ENCODE measurements at places on chromosomes 16 and 17.

- DNase-seq, result no peak
Observed at GRCh38 chr16:49335828-49336227, 37.8 kb upstream of the C16orf78 start.

- DNase-seq, result peak; percentile 53
Observed at GRCh38 chr16:87636050-87636684, 33.9 kb downstream of the JPH3 start.

GRCh38 chr17:77356690-77357201 is 216.0 kb downstream of the SEC14L1 start:
- no peak for DNase-seq

GRCh38 chr17:34499576-34499975 is 79.8 kb upstream of the TMEM132E start:
- DNase-seq, result no peak

- no peak for DNase-seq
Observed at GRCh38 chr16:54175552-54176375, 110.8 kb downstream of the IRX3 start.

- DNase-seq, result no peak
Observed at GRCh38 chr16:51523400-51523799, 372.3 kb upstream of the SALL1 start.

DNA sequence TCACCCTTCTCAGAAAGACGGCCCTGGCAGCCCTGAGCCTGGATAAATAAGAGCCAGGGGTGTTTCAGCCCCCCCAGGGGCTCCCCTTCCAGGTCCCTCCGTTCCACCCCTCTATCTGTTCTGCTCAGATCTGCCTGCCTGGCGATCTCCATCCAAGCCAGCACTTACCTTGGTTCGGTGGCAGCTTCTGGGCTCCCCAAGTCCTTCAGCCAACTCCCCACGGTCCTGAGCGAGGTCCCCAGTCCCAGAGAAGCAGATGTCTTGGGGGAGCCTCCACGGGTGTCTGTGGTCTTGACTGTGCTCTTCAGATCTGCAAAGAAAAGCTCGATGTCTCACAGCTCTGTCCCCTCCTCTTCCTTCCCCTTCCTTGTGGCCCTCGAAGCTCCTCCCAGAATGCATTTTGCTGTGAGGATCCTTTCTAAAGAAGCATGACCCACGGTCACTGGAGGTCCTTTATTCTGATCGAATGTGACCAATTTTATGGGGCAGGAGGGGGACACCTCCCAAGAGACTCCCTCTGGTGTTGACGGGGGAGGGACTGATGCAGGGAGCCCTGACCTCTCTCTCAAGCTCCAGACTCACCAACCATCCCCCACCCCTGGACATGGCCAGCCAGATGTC is at the start of gene PIK3R6:
Gene PIK3R6 (minus strand): TSS at position 314 of the 621 bp plus-strand sequence. CDS start 17,880 bp downstream, outside the sequence.
- DNase-seq, result no peak

DNA sequence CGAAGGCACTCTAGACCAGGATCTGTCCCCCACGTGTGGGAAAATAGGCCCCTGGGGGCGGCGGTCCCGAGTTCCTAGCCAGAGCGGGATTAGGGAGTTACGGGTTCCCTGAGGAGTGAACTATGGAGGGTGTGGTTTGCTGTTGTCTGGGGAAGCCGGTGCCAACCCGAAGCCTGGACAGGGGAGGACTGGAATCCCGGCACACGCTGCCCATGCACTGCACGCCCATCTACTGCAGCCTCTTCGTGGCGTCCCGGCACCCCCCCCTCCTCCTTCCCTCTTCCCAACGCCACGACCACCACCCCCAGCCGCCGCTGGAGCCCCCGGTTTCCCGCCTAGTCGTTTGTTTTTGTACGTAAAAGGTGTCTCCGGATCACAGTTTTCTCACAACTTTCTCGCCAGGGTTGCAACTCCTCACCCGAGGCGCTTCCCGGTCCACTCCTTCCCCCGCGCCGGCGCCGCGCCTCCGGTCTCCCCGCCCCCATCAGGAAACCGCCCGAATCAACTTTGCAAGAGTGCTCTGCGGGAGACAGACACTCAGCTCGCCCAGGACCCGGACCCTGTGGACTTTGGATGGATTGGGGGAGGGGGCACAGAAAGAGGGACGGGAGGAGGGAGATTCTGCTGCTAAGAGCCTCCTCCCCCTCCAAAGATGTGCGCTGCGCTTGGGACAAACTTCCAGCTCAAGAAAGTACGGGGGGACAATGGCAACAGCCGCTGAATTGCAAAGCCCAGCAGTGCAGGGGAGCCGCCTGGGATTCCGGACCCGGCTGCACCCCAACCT is 1.4 kb upstream of the LHX1 start:
- no peak for DNase-seq

GRCh38 chr16:10402975-10403374 is 17.1 kb downstream of the ATF7IP2 start:
- no peak for DNase-seq

- peak; percentile 26 for DNase-seq
Observed at GRCh38 chr17:19338031-19338990, 24.2 kb downstream of the B9D1 start.

DNA sequence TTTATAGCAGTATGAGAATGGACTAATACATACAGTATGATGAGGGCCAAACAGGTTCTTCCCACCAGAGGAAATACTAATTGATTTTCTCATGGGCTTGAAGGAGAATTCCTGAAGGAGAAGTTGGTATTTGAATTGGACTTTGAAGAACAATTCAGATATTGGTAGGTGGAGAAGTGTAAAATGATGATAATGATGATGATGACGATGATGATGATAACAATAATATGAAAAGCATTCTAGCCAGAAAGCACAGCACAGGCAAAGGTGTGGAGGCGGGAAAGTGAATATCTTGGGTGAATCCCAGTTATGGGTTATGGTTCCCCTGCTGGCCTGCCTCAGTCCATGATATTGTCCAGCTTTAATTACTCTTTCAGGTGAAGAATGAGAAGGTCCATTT is 562.4 kb upstream of the SALL1 start:
- no peak for DNase-seq

- DNase-seq, result no peak
Observed at GRCh38 chr17:48456589-48456988, 26.6 kb upstream of the SKAP1 start.

DNA sequence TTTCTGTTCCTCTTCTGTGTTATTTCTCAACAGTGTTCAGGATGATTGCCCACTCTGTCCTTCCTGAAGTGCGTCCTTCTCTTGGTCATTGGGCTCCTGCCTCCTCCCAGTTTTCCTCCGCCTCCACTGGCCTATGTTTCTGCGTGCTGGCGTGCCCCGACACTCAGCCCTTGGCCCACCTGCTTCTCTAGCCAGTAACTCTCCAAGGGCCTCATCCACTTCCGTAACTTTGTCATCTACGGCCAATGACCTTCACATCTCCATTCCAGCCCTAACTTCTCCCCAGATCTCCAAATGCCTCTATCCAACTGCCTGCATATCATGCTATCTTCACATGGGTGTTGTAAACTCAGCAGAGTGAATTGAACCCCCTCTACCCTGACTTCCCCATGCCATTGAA is 39.6 kb upstream of the RPL38 start:
- no peak for DNase-seq

- no peak for DNase-seq
Observed at GRCh38 chr16:27646806-27647205, 96.9 kb downstream of the KATNIP start.

- no peak for DNase-seq
Observed at GRCh38 chr17:32586666-32587065, 99.9 kb downstream of the CDK5R1 start.

DNA sequence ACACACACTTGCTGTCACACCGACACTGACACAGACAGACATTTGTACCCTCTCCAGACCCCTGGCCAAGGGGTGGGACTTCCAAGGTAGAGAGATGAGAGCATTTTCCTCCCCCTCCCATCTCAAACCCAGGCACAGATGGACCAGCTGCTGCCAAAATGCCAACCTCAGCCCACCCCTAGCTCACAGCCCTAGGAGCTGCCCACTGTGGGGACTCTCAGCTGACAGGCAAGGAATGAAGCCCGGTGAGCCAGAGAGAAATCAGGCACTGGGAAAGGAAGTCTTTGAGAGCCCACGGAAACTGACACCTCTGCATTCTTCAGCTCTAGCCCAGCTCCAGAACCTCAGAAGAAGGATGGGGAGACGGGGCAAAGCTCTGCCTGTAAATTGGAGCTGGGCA is 2.8 kb downstream of the ETV4 start:
- DNase-seq, result no peak

DNA sequence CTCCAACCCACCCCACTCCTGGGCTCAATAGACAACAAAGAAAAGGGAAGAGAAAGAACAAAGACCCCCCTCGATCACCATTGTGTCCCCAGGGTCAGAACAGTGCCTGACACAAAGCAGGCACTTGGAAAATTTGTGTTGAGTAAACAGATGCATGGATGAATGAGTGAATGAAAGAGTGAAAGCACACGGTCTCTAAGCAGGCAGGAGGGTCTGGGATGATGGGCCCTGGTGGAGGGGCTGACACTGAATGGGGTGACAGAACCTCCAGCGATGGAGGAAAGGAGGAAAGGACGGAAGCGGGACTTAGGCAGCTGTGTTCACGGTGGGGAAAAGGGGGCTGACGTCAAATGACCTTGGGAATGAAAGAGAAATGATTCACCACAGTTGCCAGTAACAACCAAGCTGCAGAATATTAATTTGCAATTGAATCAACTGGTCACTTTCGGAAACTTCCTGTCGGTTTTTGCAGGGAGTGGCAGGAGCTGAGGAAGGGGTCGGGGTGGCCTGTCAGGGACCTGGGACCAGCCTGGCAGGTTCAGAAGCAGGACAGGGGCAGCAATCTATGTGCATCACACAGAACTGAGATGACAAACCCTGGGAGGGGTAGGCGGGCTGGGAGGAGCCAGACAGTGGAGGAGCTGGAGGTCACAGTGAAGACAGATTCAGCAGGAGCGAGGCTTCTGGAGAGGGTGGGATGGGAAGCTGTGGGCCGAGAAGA is 6.7 kb upstream of the GAST start:
- DNase-seq, result no peak

DNA sequence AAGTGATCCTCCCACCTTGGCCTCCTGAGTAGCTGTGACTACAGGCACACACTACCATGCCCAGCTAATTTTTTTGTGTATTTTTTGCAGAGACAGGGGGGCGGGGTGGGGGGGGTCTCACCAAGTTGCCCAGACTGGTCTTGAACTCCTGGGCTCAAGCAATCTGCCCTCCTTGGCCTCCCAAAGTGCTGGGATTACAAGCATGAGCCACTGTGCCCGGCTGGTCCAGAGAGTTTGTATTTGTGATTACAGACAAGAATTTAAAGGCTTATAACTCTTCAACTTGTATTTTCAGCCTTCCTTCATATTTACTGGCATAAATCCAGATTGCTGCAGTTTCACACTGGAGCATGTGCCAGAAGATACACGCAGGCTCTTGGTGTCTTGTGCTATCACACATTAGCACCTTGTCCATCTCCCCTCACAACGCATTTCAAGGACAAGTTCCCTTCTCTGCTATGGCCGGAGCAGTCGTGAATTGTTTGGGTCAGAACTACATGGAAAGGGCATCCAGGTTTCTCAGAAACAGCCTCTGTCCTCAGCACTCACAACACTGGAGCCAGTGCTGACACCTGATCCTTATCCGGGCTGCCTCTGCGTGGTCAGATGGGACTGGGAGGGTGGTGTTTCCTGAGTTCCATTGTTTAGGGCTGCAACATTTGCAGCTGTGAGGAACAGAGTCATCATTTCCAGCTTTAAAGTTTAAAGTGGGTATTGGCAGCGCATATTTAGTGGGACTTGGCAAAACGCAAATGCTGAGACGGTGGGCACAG is 28.1 kb downstream of the WSCD1 start:
- peak; percentile 51 for DNase-seq

- no peak for DNase-seq
Observed at GRCh38 chr17:74527081-74527480, 4.2 kb downstream of the CD300LB start.

DNA sequence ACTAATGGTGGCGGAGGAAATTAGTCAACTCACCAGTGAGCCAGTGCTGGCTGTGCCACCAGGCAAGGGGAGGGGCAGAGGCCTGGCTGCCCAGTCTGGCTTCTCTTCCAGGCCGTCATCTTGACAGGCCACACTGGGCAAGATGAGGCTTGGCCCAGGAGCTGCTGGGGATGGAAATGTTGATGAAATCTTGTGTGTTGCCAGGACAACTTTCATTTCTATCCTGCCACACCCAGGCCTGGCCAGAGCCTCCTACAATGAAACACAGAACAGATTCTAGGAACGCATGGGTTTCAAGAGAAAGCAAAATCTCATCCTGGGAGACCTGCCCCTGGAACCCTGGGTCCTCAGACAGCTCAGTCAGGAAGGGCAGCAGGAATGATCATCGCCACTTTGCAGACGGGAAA is 9.3 kb downstream of the HEXIM2 start:
- DNase-seq, result no peak

GRCh38 chr17:19716108-19717030 is at the start of gene SLC47A2:
Gene SLC47A2, minus strand, starts transcription at chr17:19716584. Its CDS starts 29 bp downstream, at chr17:19716555.
- no peak for DNase-seq

DNA sequence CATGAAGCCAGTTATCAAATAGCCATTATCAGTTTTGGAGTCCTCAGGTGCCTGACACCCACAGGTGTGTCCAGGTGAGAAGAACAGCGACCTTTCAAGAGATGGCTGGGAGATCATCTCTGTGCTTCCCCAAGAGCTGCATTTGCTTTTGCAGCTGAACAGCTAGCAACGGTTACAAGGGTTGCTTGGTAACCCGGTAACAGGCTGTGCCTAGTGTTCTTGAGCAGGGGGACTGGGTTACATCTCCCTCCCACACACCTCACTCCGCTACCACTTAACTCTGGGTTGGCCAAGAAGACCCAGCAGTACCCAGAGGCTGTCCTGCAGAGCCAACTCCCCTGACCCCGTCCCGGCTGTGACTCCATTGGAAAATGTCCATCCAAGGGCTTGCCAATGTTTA is 147.0 kb downstream of the SLC39A11 start:
- no peak for DNase-seq

DNA sequence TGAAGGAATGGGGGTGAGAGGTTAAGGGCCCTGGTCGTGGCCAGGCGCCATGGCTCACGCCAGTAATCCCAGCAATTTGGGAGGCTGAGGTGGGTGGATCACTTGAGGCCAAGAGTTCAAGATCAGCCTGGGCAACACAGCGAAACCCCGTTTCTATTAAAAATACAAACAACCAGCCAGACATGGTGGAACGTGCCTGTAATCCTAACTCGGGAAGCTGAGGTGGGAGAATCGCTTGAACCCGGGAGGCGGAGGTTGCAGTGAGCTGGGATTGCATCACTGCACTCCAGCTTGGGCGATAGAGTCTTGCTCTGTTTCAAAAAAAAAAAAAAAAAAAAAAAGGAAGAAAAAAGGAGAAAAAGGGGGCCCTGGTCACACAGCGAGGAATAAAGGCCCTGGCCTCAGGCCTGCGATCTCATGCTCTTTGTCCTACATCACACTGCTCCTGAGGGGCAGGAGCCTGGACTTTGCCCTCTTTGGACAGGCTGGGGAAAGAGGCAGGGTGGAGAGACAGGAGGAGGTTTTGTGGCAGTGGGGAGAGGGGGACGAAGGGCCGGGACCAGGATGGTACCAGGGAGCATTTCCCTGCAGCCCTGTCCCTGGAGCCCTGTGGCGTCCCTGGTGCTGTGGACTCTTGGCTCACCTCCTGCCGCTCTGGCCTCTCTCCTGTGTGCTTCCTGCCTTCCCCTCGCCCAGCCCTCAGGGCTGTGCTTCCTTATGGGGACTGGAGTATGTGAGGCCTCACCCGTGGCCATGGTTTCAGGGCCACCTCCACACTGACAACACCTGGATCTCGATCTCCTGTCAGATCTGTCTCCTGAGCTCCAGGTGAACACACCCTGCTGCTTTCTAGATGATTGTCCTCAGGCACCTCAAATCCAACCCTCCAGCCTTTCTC is 19.7 kb upstream of the SLC25A19 start:
- DNase-seq, result no peak

Measured in NCI-H1105 (cell line).